Mucosa of gallbladder (tissue), 1 donor: ENCODE measurements at places on chromosomes 16 and 17. TPM values are rescaled to one million over a fixed set of nuclear protein-coding genes. Genes with fewer than 3 reads are reported as not detected.

DNA sequence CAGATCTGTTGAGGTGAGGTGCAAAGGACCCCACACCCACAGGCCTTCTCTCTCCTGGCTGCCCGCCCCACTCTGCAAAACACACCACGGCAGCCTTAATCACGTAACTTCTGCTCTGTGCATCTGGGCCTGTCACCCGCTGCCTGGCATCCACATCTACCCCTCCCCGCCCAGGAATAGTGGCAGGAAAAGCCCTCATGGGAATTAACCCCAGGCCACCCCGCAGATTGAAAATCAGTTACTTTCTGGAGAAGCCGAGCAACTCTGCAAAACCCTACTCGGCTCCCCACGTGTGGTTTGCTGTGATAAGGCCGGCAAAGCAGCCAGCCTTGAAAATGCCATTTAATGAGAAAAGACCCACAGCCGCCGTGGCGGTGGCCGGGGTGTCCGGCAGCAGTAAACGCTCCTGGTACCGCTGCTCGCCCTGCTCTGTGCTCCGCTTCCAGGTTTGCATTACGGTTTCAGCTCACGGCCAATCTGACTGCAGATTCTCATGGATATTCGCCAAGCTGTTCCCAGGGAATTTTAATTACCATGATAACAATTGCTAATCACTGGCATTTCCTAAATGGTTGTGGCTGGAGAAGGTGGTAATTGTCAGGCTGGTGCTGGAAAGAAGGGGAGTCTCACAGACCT, 78.0 kb upstream of the DOC2B start:
- no peak for DNase-seq

DNA sequence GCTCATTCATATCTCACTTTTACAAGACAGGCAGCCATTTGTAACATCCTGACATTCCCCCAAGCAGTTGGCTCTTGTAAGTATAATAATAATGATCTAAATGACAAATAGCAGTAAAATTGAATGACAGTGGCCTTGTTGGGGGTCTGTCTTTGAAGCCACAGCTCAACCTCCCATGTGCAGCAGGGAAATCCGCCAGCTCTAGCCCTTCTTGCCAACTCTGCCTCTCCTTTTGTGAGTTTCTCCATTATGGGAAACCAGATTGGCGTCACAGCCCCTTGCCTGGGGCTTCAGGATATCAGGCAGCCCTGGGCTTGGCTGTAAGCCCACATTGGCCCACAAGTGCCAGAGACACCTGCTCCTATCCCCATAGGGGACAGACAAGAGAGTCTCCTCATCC, 70.4 kb upstream of the CACNG5 start:
- DNase-seq: no peak

DNA sequence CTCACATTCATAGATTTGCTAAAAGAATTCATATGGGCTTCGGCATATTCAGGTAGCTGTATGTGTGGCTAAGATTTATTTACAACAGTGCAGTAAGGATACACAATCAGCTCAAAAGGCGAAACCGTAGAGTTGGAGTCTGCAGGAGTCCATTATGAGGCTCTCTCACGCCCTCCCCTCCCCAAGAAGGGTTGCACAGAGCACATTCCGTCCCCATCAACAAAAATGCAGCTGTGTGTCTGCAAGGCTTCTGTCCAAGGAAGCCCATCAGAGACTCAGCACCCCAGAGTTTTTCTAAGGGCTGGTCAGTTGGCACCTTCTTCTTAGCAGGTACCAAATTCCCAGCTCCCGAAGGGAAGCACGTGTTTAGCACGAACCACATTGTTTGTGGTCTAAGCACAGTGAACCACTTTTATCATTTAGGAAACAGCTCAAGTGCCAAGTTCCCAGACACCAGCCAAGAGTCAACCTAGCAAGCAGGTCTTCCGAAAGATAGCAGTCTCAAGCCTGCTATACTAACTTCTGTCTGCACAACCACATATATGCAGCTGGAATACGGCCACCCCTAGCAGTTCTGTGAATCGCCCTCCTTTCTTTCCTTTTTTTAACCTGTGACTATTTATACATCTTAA, 28.5 kb upstream of the MEAK7 start:
- no peak for DNase-seq

DNA sequence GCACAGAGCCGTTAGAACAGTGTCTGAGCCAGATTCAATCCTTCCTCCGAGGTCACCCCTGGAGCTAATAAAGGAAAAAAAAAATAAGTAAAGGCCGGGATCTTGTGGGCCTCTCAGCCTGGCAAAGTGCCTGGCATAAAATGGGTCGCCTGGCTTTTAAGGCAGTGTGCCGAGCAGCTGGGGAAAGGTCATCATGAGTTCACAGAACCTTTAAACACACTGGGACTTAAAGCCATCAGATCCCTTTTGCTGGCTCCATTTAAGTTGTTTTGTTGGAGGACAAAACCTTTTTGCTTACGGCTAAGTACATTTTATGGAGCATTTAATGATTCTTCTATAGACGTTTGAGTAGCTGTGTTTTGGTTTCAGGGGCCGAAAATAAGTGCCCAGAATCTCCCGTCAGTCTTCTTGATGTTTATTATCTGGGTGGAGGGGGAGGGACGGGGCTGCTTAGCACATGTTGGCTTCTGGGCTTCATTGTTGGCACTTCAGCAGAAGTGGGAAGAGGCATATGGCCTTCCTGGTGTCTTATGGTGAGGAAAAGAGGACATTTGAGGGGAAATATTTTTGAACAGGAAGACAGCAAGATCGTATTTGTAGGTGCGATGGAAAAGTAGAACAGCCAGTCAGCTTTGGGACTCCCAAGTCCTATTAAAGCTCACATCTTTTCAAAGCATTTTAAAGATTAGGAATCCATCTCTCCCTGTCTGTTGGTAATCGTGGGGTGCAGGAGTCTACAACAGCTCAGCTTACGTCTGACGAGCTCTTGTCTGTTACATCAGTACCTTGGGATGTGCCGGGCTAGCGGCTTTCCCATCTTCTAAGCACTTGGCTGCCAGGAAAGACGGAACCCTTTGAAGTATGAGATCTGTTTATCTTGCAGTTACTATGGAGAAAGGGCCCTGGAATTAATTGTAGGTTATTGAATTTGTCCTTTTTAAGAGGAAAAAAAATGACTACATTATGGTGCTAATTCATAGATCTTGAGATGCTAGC, 31.1 kb downstream of the RBFOX1 start:
- DNase-seq: no peak

DNA sequence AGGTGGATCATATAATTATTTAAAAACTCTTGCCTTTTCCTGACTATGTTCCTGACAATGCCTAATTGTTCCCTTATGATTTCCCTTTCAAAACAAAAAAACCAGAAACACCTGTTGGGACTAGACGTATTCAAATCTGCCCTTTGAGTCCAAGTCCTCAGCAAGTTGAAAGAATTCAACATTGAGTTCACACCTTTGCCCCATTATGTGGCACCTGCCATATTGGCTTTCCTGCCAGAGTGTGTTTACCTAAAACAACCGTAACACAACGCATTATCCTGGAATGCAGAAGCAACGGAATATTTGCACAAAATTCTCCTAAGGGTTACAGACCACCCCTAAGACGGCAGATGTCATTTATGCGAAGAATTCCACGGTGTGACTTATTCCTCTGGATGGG, 105.9 kb downstream of the ZFHX3 start:
- DNase-seq: no peak

DNA sequence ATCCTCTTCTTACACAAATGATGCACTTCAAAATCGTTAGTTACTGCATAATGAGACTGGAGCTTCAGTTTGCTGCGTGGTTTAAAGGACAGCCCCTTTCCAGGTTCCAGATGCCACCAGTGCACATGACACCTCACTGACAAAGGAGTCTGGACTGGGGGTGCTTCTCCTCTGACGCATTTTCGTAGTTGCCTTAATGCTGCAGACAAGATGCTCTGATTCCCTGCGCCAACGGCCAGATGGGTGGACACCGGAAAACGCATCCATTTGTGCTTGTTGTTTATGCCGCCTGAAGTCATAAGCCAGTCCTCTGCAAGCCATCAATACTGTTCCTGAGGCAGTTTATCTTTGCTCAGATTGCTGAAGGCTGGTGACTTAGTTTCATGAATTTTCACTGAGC, 16.0 kb downstream of the FBXO31 start:
- DNase-seq: no peak

ANKRD40CL gene
- 10.9 TPM for total RNA-seq

CPHXL2 gene
- total RNA-seq: not detected

ARHGAP23 gene
- total RNA-seq: 37.6 TPM

ASGR2 gene
- 45.5 TPM for total RNA-seq

CCR7 gene
- total RNA-seq: 1.3 TPM
